Substantia nigra (tissue), 51 donors: ENCODE measurements at places on chromosomes 16 and 17.
A peak's percentile ranks its signal among the peaks of the same experiment; 100 is the strongest.

GRCh38 chr17:73503560-73503959 is 140.7 kb downstream of the SDK2 start:
- no peak for DNase-seq

GRCh38 chr17:81354252-81354953 is 40.9 kb upstream of the BAHCC1 start:
- DNase-seq, result no peak

GRCh38 chr16:7405166-7405565 is 72.5 kb downstream of the RBFOX1 start:
- DNase-seq, result peak; percentile 2

DNA sequence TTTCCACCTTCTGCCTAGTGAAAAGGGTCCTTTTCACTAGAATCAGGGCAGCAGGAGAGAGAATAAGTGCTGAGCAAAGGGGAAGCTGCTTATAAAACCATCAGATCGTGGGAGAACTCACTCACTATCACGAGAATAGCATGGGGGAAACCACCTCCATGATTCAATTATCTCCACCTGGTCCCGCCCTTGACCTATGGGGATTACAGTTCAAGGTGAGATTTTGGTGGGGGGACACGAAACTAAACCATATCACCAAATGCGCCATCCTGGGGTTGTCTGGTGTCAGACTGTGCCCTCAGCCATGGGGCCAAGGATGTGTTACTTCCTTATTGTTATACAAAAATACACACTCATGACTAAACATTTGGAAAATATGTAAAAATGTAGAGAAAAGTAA is 10.4 kb upstream of the KATNB1 start:
- DNase-seq, result no peak

- no peak for DNase-seq
Measured at GRCh38 chr17:40588552-40588951, 23.3 kb upstream of the CCR7 start.

GRCh38 chr17:68307443-68307842 is 16.1 kb downstream of the ARSG start:
- DNase-seq, result no peak

GRCh38 chr17:7413346-7413985 is 5.8 kb downstream of the NLGN2 start:
- no peak for DNase-seq

- DNase-seq, result no peak
Measured at GRCh38 chr16:9706217-9706836, 475.9 kb downstream of the GRIN2A start.

DNA sequence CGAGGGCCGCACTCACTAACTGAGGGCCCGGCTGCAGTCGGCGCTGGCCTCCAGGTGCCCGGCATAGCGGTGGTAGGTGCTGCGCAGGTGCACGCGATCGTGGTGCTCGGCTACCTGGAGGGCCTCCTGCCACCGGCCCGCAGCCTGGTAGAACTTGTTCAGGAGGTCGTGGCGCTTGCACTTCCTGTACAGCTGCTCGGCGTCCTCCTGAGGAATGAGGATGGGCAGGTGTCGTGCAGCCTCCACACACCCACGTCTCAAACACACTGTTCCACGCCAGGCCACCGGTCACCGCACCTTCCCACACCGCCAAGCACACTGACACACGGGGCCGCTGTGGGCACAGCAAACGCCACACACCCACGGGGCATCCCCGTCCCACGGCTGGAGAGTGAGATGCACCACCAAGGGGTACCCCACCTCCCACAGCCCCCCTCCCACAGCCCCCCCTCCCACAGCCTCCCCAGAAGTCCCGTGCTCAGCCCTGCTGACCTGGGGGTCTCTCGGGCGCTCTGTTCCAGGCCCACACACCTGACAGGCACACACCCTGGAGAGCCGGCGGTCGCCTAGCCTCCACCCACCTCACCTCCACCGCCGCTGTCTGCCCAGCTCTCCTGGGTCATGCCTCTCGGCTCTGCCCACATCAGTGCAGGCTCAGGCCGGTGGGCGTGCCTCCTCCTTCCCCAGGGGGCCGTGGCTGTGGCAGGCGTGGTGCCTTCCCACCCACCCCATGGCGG is 7.4 kb upstream of the TMEM204 start:
- DNase-seq, result no peak

DNA sequence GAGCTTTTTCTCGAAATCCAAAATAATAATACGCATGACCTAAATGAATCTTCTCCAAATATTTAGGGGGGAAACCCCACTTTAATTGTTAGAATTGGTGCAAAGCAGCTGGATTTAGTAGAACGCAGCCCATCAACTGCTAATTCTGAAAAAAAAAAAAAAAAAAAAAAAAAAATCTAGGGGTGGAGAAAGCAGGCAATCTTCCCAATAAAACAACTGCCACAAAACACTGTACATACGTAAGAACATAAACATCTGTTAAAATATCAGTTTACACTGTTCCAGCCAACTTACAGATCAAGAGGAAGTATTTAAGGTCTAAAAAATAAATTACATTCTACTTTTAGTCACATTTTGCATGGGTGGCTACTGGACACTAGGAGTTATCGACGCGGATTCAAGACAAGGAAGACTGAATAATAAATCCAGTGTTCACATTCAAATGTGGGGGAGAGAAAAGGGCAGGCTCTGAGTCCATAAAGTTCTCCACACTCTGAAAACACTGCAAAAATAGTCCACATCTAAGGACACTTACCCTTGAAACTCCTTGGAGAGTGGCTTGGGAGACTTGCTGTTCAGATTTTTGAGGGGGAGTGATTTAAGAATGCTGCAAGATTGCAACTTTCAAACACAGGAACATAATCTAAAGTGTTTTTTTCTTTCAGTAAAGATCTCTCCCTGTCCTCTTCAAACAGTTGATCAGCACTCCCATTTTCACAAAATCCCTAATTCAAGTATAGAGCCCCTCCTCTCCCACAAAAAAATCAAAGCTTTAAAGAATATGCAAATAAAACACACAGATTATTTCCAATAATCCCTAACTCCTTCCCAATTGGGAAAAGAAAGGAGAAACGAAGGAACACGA is 1.3 kb downstream of the APPBP2 start:
- no peak for DNase-seq

DNA sequence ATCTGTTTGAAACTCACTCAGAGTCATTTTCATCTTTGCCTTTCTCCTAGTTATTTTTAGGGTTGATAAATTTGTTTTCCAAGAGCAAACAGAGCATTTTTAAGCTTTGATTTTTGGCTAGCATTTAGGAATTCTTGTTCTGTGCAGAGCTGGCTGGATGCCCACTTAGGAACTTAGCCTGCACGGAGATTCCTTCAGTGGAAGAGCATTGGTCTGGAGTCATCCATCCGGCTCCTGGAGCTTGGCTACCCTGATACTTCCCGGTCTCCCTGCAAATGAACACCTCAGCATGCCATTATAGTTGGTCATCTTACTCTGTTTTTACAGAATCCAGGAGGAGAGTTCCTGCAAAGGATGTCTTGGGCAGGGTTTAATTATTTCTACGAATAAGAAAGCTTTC is 57.1 kb downstream of the SPECC1 start:
- no peak for DNase-seq

GRCh38 chr17:48990882-48991357 is 6.3 kb upstream of the IGF2BP1 start:
- DNase-seq, result no peak

GRCh38 chr16:87323727-87324410 is 6.7 kb upstream of the C16orf95 start:
- DNase-seq, result no peak

- DNase-seq, result no peak
Measured at GRCh38 chr16:84660973-84661372, 12.7 kb downstream of the KLHL36 start.

DNA sequence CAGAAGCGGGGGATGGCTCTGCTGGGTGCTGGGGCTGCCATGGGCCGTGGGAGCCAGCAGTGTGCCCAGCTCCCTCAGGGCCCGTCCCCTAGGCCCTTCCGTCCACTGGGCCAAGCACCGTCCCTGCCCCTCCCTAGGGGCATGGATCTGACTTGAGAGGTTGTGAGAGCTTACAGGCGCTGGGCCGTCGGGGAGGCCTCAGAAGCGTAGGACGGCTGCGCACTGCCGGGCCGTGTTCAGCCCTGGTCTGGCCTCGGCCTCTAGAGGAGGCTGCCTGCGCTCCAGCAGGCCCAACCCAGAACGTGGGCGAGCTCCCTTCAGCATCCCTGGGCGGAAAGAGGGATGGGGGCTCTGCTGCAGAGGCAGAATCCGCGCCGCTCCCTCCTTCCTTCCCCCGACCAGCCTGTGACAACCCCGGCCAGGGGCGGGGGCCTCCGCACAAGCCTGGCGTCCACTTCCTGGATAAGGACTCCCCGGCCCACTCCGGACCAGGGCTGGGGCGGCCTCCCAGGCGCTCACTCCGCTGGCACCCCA is 685 bp upstream of the MPG start:
- no peak for DNase-seq

- no peak for DNase-seq
Measured at GRCh38 chr16:78705694-78706093, 606.2 kb downstream of the WWOX start.

DNA sequence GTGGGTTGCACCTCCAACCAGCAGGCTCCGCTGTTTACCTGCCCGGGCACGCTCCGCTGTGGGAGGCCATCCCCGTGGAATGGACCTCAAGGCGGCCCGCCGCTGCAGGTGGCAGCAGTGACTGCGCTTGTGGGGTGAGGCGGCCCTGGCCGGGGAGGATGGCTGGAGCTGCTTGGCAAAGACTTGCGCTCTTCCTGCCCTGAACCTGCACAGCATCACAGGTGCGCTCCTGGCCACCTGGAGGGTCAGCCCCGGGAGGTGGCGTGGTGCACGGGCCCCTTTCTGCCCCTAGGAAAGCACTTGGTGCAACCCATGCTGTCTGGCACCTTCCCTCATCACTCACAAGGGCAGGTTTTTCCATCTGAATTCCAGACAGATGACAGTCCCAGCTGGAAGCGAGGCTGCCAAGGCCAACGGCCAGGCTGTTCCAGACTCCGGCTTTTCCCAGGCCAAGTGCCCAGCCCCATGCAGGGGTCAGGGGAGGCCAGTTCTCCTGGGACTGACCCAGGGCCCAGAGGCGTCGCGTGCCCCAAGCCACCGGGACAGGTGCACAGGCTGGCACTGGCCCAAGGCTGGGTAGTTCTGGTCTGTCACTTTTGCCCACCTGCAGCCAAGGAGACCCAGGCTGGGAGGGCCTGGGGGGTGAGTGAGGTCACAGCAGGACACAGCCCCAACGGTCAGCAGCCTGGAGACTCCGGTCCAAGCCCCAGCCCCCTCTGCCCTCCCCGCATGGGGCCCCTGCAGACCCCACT is 13.3 kb downstream of the UTS2R start:
- DNase-seq, result no peak

DNA sequence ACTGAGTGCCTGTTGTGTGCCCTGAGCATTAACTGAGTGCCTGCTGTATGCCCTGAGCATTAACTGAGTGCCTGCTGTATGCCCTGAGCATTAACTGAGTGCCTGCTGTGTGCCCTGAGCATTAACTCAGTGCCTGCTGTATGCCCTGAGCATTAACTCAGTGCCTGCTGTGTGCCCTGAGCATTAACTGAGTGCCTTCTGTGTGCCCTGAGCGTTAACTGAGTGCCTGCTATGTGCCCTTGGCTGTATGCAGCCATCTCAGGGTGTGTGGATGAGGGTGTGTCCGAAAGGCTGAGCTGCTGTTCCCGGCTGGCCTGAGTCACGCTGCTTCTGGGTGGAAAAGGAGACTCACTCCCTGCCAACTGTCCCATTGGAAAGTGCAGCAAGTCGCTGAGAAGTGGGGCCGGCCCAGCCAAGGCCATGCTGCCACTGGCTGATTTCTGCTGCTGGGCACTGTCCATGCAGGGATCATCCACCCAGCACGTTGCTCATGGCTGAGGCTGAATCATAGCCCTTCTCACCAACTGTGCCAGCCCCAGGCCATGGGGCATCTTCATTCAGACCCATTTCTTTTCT is 113.8 kb downstream of the OR1D5 start:
- no peak for DNase-seq

GRCh38 chr17:58047376-58048150 is 35.7 kb upstream of the DYNLL2 start:
- DNase-seq, result no peak

DNA sequence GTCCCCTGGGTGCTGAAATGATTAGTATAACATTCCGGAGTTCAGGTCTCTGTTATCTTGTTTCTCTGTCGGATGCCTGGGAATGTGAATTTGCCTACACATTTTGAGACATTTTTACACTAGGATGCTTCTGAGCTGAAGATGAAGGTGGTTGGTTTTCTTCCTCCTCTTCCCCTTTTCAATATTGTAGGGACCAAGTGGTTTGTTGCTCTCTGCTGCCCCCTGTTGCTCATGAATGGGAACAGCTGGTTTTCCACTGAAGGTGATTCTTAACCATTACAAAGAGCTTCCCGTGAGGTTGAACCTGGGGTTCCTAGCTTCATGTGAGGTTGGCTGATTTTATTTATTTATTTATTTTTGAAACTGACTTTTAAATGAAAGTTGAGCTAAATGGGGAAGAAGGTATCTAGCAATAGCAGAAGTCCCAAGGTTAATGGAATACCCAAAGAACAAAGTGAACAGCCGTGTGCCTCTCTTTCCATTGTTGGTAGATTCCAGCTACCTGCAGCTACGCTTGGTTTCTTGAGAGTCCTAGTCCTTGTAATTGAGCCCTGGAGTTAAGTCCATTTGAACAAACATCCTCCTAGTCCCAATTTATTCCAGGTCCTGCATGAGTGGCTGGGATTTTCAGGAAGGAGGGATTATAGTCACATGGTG is 983.9 kb upstream of the EEF2KMT start:
- DNase-seq, result peak; percentile 64

DNA sequence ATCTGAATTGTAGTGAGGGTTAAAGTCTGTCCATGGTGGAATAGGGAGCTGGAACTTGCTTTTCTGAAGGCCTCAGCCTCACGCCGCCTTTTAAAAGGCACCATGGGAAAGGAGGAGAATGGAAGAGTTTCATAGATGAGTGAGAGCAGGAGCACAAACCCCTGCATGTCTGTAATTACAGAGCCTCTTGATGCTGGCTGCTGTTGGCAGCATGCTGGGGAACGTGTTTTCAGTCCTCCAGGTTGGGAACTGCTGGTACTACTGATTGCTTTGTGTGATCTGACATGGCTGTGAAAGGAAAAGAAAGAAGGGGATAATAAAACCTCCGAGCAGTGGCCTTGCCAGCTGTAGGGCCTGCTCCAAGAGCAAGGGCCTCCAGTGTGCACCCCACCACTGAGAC is 16.8 kb upstream of the DYNLL2 start:
- DNase-seq, result no peak

GRCh38 chr17:40541060-40541872 is 24.0 kb downstream of the CCR7 start:
- DNase-seq, result no peak

DNA sequence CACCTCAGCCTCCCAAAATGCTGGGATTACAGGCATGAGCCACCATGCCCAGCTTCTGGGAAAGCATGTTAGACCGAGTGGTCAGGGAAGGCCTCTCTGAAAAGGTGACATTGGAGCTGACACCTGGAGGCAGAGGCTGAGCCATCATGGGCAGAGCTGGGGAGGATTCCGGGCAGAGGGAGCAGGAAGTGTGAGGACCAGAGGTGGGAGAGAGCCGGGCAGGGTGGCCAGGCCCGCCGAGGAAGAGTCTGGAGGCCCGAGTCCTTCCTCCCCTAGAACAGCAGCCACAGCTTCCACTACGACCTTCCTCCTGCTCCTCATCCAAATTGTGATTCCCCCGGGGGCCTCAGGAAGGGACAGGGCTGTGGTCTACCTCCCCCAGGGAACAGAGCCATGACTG is 74.7 kb downstream of the COG7 start:
- no peak for DNase-seq
